ENCODE measurements at places on chromosomes 1 and 21.

DNA sequence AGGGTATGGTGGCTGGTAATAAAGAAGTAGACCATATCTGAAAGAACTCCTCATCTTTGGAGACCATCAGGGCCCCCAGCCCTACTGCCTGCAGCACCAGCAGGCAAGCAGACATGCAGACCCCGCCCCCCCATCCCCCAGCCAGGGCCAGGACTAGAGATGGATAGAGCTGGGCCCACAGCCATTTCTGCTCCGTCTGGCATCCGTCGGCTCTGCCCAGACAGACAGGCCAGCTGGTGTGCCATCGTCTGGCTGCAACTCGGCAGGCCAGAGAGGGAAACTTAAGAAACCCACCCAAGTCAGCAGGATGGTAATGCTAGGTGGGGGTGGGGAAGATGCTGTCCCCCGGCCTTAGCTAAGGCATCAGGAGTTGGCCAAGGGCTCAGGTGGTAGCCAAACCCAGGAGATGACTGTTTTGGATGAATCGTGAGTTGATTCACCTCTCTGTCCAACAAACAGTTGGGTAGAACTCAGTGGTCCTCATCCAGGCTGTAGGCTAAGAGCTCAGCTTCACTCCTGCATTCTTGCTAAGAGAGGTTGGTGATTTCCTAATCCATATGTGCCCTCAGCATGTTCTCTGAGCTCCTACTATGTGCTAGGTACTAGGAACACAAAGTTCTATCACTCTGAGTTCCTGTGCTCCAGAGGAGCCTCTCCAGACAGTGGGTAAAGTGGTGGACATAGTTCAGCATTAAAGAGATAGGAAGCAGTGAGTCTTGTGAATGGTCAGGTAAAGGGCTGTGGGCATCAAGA lies 23.2 kb upstream of the TMEM222 start:
- no peak for DNase-seq

DNA sequence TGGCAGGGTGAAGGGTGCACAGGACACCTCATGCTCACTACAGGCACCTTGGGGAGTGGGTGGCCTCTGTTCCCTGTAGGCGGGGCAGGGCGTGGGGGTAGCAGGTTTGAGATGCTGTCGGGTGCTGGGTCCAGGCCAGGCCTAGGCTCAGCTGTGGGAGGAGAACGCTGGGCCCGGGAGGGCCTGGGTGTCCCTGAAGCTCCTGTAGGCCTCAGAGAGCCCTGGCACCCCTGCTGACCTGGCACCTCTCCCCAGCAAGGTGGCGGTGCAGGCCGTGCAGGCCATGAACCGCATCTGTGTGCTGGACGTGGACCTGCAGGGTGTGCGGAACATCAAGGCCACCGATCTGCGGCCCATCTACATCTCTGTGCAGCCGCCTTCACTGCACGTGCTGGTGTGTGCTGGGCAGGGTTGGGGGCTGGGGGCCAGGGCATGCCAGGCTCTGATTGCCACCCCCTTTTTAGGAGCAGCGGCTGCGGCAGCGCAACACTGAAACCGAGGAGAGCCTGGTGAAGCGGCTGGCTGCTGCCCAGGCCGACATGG lies 2.5 kb upstream of the GJC2 start:
- DNase-seq: no peak

DNA sequence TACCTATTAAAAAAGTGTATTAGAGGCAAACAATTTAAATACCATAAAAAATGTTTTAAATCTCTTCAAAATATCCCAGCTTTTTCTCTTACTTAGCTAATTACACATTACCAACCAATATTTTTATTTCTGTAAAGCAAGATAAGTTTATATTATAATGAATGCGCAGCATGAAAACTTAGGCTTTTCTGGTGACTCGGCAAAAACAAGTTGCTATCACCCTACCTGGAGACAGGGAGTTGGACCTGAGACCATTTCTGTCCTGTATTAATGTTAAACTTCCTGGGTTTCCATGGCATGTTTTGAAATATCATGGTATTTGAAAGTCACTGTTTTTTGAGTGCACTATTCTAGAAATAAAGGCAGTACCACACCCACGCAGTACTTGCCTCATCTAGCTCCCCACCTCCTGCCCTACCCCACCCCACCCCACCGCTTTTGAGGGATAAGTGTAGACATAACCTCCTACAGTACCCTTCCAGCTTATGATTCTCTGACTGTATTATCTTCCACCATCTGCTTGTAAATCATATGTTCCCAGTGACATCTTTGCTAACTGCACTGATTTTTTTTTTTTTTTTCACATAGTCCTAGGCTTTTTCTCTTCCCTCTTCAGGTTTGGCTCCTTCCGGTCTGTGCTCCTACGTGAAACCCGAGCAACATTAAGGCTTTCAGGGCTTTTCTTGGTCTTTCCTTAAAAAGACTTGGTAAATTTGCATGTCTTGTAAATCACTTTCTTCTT lies 77.5 kb downstream of the PHTF1 start:
- DNase-seq: no peak

DNA sequence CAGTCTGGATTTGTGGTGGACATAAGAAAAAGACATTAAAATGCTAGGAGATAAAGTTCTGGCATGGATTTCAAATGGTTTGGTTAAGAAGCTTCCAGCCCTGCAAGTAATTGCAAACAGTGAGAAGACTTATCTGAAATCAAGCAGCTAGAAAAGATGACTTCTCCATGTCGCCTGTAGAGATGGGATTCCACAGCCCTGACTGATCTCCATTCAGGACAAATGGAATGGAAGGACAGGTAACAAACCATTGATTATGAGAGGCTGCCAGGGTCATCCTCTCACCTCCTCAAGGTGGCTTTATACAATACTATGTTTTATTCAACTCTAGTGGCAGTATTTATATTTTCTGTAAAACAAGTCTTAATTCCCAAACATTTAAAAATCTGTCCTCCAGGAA lies 237.9 kb downstream of the HLX start:
- DNase-seq: no peak

- DNase-seq: no peak
Measured at GRCh38 chr1:19682257-19682656, 17.6 kb downstream of the HTR6 start.

- no peak for DNase-seq
Measured at GRCh38 chr1:28173980-28174297, 2.6 kb downstream of the PTAFR start.

DNA sequence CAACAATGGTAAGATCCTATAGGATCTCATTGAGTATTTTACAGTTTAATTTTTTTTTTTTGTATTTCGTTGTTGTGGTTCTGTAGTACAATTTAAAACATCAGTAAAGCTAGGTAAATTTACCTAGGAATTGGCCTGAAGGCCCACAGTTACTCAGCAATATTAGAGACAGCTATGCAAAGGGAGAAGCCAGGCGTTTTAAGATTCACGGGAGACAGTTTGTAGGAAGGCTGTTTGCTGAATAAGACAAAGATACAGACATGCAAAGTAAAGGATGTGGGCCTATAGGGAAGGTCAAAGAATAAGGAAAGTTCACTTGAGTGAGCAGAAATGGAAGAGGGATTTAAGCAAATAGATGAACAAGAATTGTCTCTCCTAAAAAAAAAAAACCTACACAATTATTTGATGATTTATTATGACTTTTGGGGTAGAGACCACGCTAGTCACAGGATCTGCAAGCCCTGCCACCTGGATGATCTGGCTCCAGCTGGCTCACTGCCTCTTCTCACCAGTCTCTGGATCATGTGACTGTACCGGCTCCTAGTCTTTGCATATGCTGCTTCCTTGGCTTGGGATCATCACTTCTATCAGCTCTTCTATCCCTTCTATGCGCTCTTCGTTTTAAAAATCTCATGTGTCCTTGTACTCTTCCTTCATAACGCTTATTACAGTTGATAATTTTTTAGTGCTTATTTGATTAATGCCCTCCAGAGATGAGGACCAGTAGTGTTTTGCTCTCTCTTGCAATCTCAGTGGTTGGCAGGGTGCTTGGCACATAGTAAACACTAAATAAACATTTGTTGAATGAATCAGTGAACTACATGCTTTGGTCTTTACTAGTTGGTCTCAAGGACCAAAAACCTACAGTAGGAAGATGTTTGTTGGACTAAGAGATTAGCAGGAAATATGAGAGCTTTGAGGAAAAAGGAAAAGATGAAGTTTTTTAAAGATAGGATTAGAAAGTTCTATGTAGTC lies 14.1 kb downstream of the DYRK1A start:
- no peak for DNase-seq

- DNase-seq: no peak
Measured at GRCh38 chr21:38794978-38795377, 10.8 kb upstream of the ETS2 start.

GRCh38 chr1:78052685-78053405 lies 7.1 kb downstream of the GIPC2 start:
- no peak for DNase-seq

DNA sequence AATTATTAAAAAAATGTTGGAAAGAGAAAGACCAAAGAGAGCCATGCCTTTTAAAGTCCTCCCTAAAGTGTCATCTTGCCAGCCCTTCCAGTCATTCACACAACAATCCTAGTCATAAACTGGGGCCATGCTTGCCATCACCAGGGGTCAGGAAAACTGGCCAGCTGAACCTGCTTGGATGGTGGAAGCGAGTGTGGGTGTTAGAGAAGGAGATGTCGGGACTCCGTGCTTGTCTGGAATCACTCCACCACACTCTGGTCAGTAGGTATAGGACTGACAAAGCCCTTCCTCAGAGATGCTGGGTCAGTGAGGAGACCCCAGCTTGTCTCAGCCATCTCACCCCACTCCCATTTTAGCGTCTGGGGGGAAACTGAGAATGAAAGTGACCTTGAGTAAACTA lies 3.3 kb upstream of the HAPLN2 start:
- DNase-seq: no peak

- no peak for DNase-seq
Measured at GRCh38 chr1:231938711-231939110, 312.1 kb downstream of the DISC1 start.

- peak; percentile 76 for DNase-seq
Measured at GRCh38 chr1:156140879-156141707, 12.3 kb upstream of the SEMA4A start.

- no peak for DNase-seq
Measured at GRCh38 chr1:42950116-42950481, 8.6 kb downstream of the SLC2A1 start.

- DNase-seq: no peak
Measured at GRCh38 chr1:30445449-30445848, 277.9 kb downstream of the MATN1 start.

DNA sequence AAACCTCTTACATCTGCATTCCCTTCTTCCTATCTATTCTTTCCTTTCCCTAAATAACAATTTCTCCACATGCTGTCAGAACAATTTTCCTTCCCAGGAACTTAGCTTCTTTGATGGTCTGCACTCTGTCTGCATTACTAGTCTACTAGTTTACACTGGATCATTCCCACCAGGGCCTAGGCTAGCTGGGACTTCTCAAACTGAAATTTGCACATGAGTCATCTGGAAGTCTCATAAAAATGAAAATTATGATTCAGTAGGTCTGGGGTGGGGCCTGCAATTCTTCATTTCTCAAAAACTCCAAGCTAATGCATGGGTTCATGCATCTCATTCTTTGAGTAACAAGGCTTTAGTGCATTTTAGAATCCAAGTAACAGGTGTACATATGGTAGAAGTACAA lies 74.2 kb downstream of the GABPA start:
- no peak for DNase-seq

DNA sequence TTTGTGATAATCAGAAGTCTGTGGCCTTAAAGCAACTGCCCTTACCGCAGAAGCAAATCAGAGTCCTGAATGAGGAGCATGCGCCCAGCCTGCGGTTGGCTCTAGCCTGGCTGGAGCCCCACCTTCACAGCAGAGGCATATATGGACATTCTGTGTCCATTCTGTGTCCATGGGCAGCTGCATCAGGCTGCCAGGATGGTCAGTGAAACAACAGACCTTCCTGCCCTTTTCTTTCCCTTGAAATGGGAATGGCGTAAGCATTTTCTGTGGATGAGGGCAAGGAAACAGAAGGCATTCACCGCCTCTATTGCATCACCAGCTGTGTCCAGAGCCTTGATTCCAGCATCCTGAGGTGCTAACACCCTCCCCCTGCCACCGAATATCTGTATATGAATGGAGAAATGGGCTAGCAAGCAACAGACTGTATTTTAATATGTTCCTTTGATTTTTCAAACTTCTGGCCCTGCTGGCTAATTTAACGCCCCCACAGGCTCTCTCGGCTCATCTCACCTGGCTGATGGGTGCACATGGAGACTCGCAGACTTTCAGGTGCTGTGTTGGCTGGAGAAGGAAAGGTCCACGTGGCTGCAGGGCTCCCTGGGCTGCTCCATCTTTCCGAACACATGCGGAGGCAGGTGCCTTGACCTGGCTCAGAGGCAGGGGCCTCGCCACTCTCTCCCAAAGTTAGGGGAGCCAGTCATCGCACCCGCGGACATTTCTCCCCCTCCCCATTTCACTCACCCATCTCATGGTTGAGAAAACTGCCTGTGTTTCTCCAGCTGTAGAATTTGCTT lies 159.2 kb downstream of the GALNT2 start:
- no peak for DNase-seq

GRCh38 chr21:38171723-38172344 lies 85.0 kb upstream of the KCNJ15 start:
- no peak for DNase-seq

GRCh38 chr1:229323201-229323600 lies 19.6 kb downstream of the CCSAP start:
- no peak for DNase-seq

DNA sequence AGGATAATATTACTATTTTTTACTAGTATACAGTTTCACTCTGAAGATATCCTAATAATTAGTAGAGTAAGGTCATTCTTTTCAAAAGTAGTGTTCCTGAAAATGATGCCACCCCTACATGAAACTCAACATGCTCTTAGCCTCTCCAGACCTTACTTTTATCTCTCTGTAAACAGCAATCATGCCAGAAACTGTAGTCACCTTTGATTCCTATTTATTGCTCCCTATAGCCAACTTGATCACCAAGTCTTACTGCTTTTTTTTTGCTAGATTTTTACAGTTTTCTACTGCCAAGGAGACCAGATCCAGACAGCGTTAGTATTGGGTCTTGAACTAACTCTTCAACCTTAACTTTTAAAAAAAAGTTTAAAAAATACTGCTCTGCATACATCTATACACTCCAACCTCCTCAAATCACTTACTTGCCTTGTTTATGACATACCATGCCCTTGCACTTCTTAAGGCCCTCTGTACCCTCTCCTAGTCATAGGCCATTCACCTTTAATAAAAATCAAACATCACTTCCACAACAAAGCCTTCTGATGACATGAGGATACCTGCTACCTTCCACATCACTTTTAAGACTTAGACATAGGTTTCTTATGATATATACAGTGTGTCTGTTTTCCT lies 36.1 kb downstream of the ZNHIT6 start:
- no peak for DNase-seq

DNA sequence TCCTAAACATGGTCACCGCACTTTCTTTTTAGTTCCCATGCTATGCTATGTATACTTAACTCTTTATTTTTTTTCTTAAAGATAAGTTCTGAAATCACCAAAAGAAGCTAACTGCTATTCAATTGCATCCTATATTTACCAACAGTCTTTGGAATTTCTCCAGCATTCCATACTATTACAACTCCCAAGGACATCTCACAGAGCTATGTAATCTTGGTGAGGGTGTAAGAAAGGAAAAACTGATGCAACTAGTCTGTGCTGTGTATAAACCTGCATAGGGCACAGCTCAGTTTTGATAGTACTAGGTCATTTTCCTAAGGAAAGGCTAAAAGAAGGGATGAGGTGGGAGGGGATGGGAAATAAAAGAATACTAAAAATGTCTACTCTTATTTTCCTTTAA lies 78.0 kb downstream of the PTPN14 start:
- DNase-seq: no peak

- no peak for DNase-seq
Measured at GRCh38 chr1:235397733-235398132, 30.5 kb downstream of the TBCE start.

- no peak for DNase-seq
Measured at GRCh38 chr1:111509997-111510375, 6.6 kb upstream of the ADORA3 start.
